NCI-H446 treated with DMSO at 0.1 percent for 48 hours (cell line): ENCODE measurements at places on chromosomes 4 and X.
A peak's percentile ranks its signal among the peaks of the same experiment; 100 is the strongest.

- DNase-seq: peak; percentile 26
These were observed 204.2 kb downstream of the GPC3 start for GRCh38 chrX:133781174-133781573.

DNA sequence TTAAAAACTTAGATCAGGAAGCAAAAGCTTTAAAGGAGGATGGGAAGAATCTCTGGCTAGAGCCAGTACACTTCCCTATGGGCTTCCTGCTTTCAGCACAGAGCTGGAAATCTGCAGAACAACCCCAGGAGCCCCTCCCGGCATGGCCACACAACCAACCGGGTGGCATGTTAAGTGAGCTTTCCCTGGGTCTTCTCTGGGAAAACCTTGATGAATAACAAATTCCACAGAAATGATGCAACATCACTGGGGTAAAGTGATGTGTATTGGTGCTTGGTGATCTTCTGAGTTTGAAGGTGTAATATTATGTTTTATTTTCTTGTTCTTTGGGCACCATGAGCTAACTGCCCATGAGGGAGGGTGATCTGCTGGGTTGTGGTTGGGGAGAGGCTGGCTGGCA lies 22.1 kb downstream of the NHS start:
- no peak for DNase-seq

DNA sequence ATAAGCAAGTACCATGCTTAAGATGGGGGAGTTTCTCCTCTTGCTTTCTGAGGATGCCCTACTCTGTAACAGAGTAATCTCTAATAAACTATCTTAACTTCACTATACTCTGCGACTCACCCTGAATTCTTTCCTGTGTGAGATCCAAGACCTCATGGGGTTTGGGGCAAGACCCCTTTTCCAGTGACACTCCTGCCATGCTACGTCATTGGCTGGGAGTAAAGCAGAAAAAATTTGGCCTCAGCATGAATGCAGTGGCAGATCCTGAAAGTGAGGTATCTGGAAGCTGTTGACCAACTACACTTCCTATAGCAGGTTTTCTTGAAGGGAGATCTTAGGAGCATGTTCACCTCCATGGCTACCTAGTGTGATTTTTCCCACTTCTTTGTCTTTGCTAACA lies 109.1 kb upstream of the MED14 start:
- DNase-seq: no peak

GRCh38 chrX:153395613-153396319 lies 5.4 kb downstream of the PNMA6E start:
- no peak for DNase-seq

DNA sequence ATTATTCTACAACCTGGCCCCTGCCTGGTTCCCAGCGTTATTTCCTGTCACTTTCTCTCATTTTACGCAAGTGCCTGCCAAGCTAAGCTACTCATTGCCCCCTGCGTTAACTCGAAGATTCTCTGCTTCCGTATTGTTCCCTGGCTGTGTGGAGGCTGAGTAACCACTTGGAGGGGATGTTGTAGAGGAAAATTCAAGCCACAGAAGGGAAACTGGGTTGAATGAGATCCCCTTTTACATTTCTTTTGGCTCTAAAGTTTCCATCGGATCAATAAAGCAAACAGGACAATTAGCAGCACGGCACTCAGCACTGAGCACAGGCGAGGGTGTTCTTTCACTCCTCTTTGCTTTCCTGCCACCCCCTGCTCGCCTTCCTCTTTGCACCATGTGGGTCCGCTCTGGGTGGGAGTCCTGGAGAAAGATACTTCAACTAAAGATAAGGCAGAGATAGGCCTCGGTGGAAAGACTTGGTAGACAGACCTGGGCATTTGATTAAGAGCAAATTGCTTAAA lies 4.2 kb upstream of the TMSB4X start:
- DNase-seq: peak; percentile 52

DNA sequence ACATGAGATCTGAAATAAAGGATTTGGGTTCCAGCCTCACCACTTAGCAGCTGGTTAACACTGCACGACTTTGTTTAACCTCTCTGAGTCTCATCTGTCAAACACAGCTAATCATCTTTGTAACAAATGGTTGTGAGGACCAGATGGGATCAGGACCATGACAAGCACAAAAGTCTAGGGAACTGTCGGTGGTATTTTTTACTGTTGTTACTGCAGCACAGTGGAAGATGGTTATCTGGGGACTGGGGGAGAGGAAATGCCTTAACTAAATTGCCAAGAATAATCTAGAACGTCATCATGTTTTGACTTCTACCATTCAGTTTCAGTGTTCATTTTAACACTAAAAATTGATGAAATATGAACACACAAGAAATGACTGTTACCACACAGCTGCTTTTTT lies 99.5 kb downstream of the ADGRA3 start:
- no peak for DNase-seq

GRCh38 chr4:168878623-168879022 lies 131.4 kb downstream of the CBR4 start:
- no peak for DNase-seq
